ENCODE measurements at places on chromosomes 11 and 22. TPM values are rescaled to one million over a fixed set of nuclear protein-coding genes. Genes with fewer than 3 reads are reported as not detected.

Gene PGA5
- not detected for total RNA-seq

Gene TYR
- total RNA-seq, result not detected

Gene JHY
- 1.1 TPM for total RNA-seq

Gene ANKK1
- 0.21 TPM for total RNA-seq

Gene HTATIP2
- 8.8 TPM for total RNA-seq

Gene KRTAP5-2
- not detected for total RNA-seq

Gene ART5
- 3.6 TPM for total RNA-seq

Gene NUDT22
- total RNA-seq, result 35.1 TPM

Gene SCARF2
- total RNA-seq, result 20.4 TPM

Gene DLAT
- total RNA-seq, result 77.1 TPM

Gene SEC14L2
- 1.8 TPM for total RNA-seq

Gene AGBL2
- total RNA-seq, result 5.1 TPM

Measured in tongue (tissue), 3 donors.